ENCODE measurements at places on chromosomes 16 and 17.

DNA sequence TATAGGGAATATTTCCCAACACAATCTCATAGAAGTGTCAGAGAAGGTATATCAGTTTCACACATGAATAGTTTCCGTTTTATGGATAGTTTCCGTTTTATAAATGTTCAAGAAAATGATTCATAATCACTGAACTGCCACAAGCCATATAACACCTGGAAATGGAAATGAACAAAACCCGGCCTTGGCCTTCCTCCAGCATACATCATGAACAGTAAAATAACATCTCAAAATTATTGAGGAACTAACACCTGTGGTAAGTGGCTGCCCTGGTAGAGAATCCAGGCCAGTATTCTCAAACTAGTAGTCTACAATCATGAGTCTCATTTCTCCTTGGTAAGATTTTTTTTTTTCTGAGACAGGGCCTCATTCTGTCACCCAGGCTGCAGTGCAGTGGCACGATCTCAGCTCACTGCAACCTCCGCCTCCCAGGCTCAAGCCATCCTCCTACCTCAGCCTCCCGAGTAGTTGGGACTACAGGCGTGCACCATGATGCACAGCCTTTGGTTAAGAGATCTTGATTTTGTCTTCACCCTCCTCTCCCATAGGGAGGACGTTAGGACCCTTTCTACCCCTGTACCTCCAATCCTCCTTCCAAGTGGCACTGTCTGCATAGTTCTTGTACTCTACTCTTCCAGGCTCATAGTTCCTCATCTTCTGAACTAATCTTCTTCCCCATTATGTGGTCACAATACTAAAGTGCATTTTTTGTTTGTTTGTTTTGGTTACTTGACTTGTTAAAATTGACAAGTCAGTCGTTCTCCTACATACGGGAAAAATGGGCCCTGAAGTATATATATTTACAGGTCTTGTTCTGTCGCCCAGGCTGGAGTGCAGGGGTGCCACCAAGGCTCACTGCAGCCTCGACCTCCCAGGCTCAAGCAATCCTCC lies 15.0 kb upstream of the RGS9 start:
- no peak for DNase-seq

DNA sequence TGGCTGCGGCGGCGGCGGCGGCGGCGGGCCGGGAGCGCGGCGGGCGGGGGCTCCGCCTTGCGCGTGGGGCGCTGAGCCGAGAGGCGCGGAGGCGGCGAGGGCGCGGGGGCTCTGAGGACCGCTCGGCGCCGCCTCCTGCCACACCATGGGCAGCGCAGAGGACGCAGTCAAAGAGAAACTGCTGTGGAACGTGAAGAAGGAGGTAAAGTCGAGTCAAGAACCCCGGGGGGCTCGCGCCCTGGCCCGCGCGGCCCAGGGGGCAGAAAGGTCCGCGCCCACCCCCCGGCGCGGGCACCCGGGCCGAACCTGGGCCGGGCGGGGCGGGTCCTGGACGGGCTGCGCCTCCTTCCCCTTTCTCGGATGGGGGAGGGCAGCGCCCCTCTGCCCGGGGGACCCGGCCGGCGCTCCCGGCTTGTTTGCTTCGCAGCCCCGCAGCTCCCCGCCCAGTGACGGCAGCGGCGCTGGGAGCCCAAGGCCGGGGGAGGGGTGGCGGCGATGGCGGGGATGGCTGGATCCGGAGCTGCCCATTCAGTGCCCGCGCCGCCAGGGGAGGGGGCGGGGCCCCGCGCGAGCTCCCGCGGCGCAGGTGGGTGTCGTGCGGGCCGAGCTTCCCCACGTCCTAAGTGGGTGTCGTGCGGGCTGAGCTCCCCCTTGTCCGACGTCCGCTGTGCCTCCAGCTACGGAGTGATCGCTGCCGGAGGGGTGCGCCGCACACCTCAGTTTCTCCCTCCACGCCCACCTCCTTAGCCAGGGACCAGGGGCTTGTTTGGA lies 428 bp downstream of the SGSM2 start:
- DNase-seq, result peak; percentile 69

GRCh38 chr16:75627851-75628250 lies 4.8 kb upstream of the ADAT1 start:
- no peak for DNase-seq

DNA sequence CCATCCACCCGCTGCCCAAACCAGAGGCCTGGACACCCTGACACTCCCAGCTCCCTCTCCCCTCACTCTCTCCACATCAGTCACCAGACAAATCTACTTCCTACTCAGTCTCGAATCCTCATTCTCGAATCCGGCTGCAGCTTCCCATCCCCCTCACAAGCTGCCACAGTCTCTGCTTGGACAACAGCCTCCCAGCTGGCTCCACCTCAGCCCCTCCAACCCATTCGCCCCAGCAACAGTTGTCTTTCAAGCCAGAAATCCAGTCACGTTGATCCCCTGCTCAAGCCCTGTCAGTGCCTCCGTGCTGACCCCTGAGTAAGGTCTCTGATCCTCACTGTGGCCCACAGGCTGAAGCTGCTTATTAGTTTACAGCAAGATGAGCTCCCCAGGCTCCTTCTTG lies 44.2 kb upstream of the MTSS2 start:
- DNase-seq, result no peak

DNA sequence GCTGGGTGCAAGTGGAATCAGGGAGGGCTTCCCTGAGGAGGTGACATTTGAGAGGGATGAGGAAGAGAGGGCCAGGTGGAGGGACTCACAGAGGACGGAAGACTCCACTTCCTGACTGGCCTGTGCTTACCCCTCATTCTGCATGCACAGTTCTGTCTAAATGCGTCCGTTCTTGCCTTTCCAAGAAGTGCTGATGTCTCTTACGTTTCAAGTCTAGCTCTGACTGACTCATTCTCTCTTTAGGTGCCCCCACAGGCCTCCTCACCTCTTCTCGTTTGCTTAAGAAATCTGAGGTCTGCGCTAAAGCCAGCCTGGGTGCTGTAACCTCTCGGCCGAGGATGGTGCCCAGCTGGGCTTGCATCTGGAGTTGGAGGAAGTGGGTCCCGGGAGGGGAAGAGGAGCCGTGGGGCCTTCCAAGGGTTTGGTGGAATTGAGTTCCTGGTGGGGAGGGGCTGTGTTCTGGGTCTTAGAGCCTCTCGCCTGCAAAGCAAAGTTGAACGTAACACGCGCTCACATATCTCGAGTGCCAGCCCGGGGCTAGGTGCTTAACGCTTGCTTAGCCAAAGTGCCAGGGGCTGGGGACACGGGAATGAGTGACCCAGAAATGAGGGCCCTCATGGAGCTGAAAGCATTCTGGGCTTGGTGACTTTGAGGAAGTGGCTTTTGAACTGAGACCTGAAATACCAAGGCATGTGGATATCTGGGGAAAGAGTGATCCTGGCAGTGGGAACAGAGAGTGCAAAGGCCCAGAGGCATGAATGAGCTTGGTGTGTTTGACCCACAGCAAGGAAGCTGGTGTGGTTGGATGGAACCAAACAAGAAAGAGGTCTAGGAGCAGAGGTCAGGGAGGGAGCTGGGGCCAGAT lies 4.8 kb downstream of the IL4R start:
- DNase-seq, result peak; percentile 46

DNA sequence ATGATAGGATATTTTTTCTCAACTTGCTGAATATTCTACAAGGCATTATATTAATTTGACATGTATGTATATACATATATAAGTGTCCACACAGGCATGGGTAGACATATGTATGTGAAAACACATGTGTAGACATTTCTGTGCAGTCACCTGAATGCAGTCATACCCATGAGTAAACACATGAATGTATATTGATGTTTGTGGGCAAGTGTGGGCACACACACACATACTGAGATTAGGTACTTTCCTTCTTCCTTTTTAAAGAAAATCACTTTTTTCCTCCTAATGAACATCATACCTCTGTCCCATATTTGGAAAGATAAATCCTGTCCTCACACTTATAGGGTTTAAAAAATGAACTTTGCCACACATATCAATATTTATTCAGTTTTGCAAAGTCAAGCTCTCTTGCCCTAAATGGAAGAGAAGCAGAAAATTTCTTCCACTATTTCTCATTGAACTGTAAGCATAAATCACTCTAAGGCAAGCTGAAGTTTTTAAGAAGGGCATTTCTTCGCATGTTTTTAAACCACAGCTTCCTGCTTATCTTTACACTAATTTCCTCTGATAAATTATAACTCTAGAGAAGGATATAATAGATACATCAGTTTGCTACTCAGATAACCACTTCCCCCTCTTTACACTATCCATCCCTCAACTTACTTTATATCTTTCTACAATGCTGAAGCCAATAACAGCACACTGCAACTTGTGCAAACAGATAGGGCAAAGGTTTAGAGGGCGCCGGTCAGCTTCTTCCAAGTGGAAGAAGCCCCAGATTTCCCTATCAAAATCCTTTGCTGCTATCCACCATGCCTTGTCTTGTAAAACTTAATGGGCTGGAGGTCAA lies 49.6 kb upstream of the LRRC37A3 start:
- no peak for DNase-seq
